H9 (cell line): ENCODE measurements at places on chromosomes 3 and 15.

DNA sequence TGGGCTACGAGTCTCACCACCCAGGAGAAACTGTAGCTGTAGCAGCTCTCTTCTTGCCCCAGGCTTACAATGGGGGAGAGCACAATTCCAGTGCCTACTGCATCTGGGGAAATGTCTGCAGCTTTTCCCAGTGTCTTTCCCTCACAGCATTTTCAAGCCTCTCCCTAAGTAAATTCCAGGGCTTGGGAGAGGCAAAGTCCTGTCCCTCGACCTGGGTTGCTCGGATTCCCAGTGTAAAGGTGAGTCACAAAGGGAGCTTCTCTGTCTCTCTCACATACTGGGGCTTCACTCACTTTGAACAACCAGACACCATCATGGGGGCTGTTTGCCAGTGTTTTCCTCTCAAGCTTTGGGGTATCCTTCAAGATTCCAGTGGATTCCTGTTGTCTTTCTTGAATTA lies 689.4 kb upstream of the NAALADL2 start:
- no peak for DNase-seq

DNA sequence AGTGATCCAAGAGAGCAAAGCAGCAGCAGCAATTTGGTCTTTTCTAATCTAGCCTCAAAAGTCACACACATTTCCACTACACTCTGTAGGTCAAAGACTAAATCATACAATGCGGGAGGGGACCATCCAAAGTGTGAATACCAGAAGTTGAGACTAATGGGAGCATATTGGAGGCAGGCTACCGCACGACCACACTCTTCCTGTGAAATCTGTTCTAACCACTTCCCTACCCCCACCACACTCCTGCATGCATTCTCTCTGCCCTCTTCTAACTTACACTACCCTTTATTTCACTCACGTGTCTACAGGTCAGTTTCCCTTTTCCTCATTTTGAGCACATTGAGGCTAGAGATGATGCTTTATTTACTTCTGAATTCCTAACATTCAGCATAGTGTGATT lies 23.7 kb upstream of the PRTG start:
- DNase-seq, result no peak

GRCh38 chr3:99128235-99128634 lies 226.7 kb upstream of the DCBLD2 start:
- no peak for DNase-seq

GRCh38 chr3:45807133-45807532 lies 10.8 kb upstream of the SLC6A20 start:
- no peak for DNase-seq

DNA sequence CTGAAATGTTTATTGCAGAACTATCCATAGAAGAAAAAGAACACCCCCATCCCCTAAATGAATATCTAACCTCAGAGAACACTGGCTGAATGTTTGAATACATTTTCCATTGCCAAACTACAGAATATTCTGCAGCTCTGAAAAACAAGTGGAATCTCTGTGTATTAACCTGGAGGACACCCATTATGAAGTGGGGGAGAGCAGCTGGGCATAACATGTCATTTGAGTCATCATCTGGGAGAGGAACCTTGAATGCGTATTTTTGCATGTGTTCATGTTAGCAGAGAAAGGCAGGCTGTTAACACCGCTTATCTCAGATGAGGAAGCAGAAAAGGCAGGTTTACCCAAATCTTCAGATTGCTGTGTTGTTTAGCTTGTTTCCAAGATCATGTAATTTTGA lies 31.5 kb downstream of the ESYT3 start:
- no peak for DNase-seq

DNA sequence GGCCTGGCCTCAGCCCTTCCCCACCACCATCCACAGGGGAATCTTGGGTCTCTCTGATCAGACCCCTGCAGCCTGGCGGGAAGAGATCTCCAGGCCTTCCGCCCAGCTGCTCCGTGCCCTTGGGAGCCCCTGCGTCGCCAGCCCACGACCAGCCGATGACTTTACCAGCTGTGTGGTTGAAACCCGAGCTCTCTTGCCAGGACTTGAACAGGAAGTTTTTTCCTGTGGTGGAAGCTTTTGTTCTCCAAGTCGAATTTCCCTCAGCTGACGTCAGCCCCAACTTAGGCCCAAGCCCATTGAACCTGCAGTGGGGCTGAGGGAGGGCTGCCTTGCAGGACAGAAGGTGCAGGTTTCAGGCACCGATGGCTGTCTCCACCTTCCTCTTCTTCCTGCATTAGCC lies 51.7 kb upstream of the SMAD3 start:
- DNase-seq, result peak; percentile 85

DNA sequence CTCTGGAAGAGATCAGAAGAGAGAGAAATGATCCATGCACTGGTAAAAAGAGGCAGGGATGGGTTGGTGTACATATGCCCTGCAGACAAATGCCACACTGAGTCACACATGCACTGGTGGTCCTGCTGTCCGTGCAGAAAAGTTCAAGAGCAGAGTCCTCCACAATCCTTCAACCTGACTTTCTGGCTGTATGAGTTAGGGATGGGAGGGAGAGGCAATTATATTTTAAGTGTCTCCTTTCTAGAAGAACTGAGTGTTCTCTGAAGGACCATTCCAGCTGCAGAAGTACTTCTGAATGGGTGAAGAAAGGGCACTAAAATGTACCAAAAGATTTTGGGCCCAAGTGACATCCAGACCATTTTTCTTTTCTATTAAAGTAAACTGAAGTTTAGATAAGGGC lies 26.4 kb downstream of the TMEM39A start:
- DNase-seq, result no peak

GRCh38 chr3:130725746-130726145 lies 20.9 kb downstream of the PIK3R4 start:
- DNase-seq, result no peak

- no peak for DNase-seq
Measured at GRCh38 chr3:54366839-54367238, 244.5 kb downstream of the CACNA2D3 start.

- DNase-seq, result no peak
Measured at GRCh38 chr3:160314995-160315394, 84.0 kb downstream of the IFT80 start.

DNA sequence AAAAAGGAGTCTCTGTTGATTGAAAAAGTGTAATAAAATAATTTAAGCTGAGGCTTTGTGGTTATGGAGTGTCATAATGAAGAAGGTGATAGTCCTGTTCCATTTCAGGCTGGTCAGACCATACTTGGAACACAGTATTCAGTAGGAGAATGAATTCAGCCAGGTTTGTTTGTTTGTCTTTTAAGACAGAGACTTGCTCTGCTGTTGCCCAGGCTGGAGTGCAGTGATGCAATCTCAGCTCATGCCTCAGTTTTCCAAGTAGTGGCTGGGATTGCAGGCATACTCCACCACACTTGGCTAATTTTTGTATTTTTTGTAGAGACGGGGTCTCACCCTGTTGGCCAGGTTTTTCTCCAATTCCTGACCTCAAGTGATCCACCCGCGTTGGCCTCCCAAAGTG lies 33.5 kb downstream of the IQGAP1 start:
- no peak for DNase-seq

GRCh38 chr3:129619726-129620162 lies 13.3 kb upstream of the PLXND1 start:
- DNase-seq, result no peak

DNA sequence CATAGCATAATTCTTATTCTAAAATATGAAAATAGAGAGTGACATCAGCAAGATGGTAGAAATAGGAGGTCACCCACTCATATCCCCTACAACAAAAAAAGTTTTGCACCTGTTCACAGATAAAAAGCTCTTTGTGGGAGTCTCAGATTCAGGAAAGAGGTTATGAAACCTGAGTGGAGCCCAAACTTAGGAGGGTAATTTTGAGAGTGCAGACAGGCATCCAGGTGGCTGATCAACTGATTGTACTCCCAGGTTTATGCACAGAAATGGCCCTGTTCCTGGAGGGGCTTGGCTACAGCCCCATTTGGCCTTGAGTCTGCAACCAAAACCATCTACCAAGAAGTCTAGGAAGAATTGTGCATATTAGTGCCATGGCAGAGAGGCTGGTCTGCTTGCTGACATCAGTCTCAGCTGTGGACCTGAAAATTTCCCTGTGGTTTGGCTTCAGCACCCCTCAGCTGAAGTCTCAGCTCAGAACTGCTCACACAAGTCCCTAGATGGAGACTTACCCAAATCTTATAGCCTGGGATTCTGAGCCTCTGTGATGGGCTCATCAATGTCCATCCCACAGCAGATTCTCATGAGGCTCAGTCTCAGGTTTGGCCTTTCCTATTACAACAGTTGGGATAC lies 291.6 kb downstream of the IL20RB start:
- DNase-seq, result no peak

DNA sequence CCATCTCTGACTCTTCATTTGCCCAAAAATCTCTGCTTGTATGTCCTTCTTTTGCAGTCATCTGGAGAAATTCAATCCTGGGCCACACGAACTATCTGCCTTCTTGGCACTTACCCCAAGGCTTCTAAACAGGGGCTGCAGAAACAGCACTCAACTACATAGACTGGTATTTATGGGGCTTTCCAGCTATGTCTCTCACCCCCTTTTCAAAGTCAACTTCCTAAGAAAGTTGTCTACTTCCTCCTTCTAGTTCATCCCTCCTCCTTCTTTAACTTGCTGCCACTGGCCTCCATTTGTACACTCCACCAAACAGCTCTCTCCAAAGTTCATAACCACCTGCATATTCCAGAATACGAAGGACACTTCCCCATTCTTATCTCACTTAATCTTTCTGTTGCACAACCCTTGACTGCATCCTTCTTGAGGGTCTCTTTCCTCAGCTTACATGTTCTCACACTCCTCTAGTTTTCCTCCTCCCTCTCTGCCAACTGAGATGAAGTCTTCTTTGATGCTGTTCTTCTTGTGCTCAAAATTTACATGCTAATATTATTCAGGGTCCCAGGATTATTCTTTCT lies 55.2 kb downstream of the PLD1 start:
- DNase-seq, result no peak

GRCh38 chr3:29486096-29486495 lies 205.2 kb downstream of the RBMS3 start:
- no peak for DNase-seq

DNA sequence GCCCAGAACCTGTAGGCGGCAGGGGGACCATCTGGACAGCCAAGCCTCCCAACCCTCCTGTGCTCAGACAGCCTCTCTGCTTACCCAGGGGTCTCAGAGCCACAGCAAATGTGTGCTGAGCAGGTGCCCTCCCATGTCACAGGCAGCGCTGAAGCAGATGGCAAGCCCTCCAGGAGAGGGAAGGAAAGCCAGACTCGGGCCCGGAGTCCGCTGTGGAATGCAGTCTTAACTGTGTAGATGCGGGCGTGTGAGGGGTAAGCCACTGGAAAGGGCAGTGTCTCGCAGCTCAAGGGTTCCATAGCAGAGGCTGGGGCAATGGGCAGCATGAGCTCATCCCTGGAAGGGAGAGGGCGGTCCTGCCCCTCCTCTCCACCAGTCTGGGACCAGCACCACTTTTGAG lies 45.6 kb downstream of the UMPS start:
- no peak for DNase-seq

DNA sequence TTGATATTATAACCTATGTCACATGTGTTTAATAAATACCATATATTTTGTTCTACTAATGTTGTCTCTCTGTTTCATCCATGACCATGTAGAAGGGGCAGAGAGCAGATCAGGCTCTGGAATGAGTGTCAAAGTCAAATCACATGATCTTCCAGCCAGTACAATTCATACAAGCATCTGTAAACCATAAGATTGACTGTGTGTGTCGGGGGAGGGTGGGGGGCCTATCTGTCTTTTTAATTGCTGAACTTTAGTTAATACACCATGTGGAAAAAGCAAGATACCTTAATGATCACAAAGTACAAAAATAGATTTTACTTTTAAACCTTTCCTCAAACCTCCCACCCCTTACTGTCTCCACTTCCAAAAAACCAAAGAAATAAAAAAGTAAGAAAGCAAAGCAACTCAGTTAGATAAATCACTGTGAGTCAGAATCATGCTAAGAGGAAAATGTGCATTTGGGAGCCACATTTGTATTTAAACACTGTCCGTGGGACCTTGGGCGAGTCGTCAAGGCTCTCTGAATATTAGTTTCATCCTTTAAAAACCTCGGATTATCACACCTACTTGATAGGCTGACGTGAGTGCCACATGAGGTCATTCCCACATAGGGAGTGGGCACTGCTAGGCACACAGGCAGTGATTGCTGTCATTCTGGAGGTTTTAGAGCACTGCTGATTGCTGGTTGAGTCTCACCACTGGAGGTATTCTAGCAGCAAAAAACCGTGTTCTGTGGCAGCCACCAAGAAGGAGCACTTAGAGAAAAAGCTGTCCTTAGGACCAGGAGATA lies 21.0 kb upstream of the POLR2M start:
- no peak for DNase-seq

- no peak for DNase-seq
Measured at GRCh38 chr3:70488131-70488530, 175.7 kb upstream of the MDFIC2 start.

DNA sequence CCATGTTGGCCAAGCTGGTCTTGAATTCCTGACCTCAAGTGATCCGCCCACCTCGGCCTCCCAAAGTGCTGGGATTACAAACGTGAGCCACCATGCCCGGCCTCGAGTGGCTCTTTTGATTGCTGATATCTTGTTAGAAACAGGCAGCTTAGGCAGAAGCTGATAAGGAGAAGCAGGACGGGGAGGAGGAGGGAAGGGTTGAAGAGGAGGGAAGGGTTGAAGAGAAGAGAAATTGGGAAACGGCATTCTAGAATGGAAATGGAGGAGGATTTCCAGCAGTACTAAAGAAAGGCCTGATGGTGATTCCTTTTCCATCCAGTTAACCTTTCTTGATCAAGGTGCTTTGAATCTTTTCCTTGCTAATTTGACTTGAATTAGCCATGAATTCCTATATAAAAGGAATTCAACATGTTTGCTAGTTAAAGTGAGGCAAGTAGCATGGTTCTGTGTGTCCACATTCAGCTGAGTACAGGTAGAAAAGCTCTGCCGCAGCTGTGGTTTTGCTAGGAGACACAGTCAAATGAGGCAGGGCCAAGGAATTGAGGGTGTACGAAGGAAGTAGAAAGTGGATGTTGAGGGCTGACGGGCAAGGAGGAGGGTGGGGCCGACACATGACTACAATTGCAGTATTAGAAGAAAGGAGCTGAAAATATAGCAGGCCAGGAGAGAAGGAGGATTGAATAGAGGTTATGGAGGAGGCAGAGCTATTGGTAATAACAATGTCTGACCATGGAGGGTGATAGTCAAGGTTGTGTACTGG lies 27.2 kb upstream of the ATP1B3 start:
- DNase-seq, result no peak

DNA sequence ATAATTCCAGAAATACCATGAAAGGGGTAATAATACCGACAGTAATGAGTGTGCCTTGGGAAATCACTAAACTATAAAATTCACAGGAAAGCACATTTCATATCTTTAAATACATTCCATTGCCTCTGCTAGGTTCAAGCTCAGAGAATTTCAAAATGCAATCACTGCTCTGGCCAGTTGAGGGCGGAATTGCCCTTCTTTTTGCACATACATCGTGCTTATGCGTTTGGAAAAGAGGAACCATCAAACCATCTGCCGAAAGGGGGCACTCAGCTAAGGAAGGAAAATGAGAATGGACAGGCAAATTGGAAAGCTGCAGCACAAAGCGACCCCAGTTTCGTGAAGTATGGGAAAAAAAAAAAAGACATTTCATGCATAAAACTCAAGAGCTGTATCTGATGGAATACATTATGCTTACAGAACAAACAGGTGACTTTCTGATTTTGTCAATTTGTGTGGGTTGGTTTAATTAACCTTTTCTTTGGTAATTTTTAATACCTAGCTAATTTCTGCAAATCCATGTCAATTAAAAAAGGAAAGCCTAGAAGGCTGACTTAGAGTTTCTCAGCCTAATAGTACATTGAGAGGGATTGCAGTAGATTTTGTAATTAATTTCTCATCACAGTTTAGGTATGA lies 61.4 kb downstream of the TUSC7 start:
- peak; percentile 81 for DNase-seq
